ENCODE measurements at places on chromosomes 5 and 9.

- DNase-seq: no peak
Measured at GRCh38 chr5:171715551-171715950, 70.1 kb upstream of the SMIM23 start.

DNA sequence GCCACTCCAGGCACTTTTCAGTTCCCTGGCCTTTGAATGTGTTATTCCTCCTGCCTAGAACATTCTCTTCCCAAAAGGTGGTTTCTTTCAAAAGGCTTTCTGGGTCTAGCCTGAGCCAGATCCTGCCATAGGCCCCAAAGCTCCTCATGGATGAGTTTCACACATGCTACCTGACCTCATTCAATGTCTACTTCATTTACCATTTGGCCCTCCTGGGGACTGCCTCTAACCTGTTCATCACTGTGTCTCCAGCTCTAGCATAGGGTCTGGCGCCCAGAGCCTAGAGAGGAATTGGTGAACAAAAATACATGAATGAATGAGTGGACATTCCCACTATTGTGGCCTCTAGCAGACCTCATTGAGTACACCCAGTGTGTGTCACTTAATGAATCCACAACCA is 5.4 kb upstream of the P4HA2 start:
- no peak for DNase-seq

GRCh38 chr5:150517272-150518152 is 9.6 kb downstream of the NDST1 start:
- no peak for DNase-seq

- DNase-seq: no peak
Measured at GRCh38 chr5:14266171-14266570, 123.0 kb downstream of the TRIO start.

DNA sequence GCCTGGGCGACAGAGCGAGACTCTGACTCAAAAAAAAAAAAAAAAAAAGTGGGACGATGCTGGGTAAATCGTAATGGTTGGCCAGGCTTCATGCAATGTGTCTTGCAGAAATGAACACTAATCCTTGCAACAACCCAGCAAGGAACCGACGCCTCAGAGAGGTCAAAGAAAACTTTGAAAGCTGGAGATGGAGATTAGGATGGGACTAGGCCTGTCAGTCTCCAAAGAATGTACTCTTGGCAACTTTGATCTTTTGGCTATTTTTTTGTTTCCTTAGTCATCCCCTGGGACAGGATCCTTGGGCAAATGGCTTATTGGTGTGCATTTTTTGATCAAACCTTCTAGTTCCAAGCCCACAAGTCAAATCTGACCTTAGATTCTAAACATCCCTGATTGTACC is 10.6 kb upstream of the PWWP2A start:
- DNase-seq: no peak
